ENCODE measurements at places on chromosomes 11 and 22.

- DNase-seq, result peak; percentile 42
Measured at GRCh38 chr22:46538814-46539160, 1.4 kb upstream of the CELSR1 start.

DNA sequence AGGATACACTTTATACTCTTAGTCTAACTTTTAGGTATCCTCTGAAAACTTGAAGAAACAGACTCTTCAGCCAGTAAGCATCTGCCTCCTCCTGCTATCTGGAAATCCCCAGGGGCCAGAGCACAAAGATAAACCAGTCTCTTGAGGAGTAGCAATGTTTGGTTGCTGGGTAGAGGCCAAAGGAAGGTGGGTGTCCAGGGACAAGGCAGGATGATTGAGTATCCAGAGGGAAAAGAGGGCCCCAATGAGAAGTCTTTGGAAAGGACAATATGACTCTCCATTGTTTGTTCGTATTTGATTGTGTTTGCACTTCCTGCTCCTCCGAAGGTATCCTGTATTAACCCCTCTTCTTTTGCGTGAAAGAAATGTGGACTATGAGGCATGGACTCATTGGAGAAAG, 4.8 kb upstream of the OR52I1 start:
- DNase-seq, result no peak

DNA sequence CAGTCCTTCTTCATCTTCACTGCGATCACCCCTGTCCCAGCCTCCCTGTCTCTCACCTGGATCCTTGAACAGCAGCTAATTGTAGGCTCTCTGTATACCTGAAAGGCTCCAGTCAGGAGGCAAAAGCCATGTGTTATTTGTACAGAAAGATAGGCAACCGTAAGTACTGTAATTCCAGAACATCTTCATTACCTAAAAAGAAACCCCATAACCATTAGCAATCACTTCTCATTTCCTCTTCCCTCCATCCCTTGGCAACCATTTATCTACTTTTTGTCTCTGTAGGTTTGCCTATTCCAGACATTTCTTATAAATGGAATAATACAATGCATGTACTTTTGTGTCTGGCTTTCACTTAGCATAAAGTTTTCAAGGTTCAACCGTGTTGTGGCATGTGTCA, 17.8 kb downstream of the NAGA start:
- DNase-seq, result no peak

- DNase-seq, result no peak
Measured at GRCh38 chr11:61610905-61611304, 30.0 kb upstream of the SYT7 start.

GRCh38 chr11:61133145-61133544, 28.1 kb downstream of the VPS37C start:
- no peak for DNase-seq

GRCh38 chr11:1760351-1761109, 3.2 kb downstream of the CTSD start:
- peak; percentile 34 for DNase-seq

DNA sequence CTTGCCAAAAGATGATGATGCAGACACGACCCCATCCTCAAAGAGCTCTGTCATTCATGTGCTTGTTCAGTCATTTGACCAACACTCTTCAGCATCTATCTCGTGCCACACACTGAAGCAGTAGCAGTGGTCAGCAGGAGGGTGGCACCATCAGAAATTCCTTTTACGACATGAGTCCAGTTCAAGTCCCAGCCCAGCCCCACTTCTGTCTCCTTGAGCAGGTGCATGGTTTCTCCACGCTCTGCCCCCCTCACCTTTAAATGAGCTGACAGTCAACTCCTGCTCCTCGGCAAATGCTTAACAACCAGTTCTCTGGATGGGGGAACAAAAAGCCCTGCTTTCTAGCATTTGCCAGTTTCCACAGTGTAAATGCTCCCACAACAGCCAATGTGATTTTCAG, 60.9 kb downstream of the SYN3 start:
- DNase-seq, result no peak

DNA sequence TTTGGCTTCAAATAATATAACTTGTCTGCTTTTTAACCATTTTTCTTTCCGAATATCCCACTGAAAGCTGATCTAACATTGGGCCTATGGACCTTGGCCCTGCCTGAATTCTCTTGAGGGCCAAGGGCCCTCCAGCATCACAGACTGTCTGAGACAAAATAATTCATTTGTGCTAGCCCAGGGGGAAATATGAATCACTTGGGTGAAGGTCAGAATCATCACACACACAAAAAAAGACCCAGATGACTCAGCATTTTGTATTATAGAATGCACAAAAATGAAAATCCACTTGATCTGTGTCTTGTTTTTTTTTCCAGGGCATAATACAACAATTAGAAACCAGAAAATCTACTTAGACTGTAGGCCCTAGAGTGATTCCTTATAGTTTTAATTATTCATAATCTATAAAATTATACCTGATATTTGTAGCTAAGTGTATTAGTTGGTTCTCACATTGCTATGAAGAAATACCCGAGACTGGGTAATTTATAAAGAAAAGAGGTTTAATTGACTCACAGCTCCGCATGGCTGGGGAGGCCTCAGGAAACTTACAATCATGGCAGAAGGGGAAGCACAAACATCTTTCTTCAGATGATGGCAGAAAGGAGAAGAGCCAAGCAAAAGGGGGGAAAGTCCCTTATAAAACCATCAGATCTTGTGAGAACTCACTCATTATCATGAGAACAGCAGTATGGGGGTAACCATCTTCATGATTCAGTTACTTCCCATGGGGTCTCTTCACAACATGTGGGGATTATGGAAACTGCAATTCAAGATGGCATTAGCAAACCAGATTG, 15.6 kb upstream of the RDX start:
- DNase-seq, result peak; percentile 83

DNA sequence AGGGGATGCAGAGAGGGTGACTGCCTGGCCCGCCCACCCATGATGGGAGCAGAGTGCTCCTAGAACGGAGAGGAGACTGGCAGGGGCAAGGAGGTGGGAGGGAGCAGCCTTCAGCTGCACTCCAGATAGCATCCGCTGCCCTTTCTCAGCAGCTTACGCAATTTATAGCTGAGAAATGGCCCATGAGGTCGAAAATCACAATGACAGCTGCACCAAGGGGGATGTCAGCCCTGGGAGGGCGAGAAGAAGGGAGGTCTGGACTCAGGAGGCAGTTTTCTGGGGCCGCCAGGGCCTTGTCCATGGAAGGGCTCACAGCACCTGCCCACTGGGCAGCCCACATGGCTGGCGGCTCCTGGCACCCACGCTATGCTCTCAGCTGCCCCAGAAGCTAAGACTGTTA, 17.6 kb upstream of the MOB2 start:
- DNase-seq, result no peak

Data from fibroblast of pulmonary artery (primary cell).